ENCODE measurements at places on chromosomes 7 and 10. TPM values are rescaled to one million over a fixed set of nuclear protein-coding genes. Genes with fewer than 3 reads are reported as not detected.

OR2A5 gene
- 0.17 TPM for polyA plus RNA-seq

- DNase-seq = no peak
These were observed 402.0 kb upstream of the RNF32 start for GRCh38 chr7:156238366-156239133.

DNA sequence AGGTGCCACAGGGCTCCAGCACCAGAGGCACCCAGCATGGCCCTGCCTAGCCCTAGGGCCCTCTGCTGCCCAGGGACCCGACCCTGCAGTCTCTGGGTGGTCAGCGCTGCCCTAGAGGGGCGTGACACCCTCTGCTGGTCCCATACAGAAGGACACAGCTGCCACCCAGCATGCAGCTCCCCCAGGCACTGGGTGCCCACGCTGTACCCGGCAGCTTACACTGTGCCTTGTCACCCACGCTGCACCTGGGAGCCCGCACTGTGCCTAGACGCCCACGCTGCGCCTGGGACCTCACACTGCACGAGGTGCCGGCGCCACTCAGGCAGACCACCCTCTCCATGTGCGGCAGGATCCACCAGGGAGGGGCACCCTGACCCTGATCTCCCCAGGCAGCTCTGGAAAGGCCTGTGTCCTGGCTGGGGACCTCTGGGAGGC lies 55.2 kb downstream of the PWWP2B start:
- no peak for DNase-seq

- DNase-seq = no peak
These were observed 50.8 kb upstream of the IFRD1 start for GRCh38 chr7:112399501-112399900.

GRCh38 chr7:150739033-150739432 lies 1.8 kb downstream of the GIMAP5 start:
- no peak for DNase-seq

- no peak for DNase-seq
These were observed 115.2 kb downstream of the HIP1 start for GRCh38 chr7:75623390-75624133.

GRCh38 chr7:22094413-22095342 lies 149.0 kb upstream of the CDCA7L start:
- DNase-seq = no peak
